ENCODE measurements at places on chromosomes 2 and 18.

DNA sequence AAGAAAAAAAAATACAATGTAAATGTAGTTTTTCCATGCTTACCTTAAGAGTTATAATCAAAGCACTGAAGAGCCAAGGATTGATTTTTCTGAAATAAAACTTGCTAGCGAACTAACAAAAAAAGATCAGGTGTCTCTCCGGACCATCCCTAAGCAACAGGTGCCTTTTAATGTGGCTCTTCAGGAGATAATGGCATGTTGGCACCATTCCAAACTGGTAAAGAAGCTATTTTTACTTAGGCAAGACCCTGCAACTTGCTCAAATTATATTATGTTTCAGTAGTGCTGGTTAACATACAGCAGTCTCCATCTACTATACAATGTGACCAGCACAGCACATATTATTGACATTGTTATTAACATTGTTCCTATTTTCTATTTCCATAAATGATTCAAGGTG is 2.3 kb upstream of the GCC2 start:
- no peak for DNase-seq

DNA sequence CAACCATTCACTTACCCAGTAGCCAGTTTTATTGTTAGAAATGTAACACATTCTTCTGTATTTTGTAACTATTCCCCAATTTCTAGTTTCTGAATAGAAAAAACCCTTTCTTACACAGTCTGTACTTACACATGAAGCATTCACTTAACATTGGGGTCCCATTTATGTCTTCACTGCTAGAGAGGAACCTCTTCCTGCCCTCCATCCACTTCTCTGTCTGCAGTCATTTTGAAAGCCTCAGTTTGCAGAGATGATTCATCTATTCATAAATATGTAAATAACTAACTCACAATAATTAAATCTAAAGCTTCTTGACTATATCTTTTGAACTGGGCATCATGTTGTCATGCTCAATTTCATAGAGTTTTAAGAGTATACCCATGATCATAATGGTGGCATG is 55.9 kb downstream of the ZRANB3 start:
- DNase-seq, result no peak

GRCh38 chr2:210496512-210496911 is 20.0 kb upstream of the LANCL1 start:
- no peak for DNase-seq

DNA sequence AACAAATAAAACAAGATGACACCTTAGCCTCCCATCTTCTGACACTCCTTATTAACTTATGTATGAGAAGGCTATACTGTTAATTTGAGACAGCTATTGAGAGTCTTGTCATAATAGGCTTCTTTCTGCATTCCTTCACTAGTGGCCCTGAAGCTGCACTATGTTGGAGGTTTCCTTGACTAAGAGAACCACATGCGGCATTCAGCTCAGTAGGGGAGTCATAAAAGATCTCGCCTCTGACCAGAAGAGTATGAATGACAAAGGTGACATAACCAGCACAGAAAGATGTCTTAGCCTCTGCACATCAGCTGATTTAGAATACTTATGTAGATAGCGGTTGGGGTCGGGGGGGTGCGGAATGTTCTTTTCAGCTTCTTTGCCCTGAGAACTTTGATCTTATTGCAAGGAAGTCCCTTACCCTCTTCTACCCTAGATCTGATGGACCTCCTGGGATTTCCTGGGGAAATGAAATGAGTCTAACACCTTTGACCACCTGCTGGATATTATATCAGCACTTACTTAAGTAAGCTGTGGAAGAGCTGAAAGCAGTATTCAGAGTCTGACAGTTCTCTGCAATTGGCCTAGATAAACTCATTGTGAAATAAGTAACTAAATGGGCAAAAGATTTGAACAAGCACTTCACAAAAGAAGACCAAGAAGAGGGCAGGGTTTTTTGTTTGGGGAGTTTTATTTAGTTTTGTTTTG is 24.2 kb downstream of the RBM45 start:
- DNase-seq, result no peak

DNA sequence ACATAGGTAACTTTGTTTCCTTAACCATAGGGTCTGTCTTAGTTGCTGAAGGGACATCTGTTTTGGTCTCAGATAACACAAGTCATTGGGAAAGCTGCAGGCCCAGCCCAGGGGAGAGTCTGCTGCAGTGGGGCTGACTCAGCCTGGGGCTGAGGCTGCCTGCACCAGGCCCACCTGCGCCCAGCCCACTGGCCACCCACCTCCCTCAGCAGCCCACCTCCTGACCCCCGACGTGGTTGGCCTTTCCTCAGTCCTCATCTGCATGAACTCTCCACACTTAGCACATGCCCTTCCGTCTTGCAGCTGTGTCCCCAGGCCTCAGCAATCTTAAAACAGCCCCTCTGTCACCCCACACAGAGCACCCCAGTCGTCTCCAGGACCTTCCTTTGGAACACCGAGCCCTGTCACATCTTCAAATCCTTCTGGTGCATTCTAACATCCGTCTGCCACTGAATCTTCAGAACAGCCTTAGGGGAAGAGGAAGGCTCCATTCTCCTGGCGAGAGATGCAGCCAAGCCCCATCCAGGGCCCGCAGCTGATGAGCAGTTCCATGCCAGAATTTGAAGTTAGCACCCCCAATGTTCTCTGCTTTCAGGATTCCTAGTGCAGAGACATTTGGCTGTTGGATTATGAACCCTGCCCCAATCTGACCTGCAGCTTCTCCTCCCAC is 231.4 kb downstream of the SEPTIN10 start:
- DNase-seq, result no peak

GRCh38 chr2:70143314-70144150 is 47.3 kb downstream of the C2orf42 start:
- no peak for DNase-seq

GRCh38 chr18:44683556-44683955 is 2.9 kb downstream of the SETBP1 start:
- DNase-seq, result no peak

DNA sequence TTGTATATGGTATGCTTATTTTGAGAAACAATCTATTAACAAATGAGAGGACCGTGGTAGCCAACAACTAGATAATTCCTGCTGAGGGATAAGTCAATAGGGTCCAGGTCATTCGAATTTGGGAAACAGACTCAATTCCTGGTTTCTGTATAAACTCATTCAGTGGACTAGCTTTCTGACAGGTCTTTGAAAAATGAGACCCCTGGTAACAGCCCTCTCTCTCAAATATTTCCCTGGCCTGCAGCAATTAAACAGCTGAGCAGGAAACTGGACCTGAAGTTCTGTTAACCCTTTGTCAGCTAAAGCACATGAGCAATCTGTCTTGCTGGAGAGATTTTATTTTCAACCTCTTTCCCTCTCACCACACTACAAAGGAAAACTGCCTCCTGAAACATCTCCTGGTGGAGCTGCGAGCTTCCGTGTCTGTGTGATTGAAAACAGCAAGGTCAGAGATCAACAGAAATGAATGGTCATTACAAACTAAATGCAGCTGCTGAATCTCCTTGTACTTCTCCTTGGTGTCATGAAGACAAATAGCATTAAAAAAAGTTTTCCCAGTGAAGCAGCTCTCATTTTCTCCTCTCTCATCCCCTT is 70.3 kb upstream of the CCDC85A start:
- no peak for DNase-seq

- DNase-seq, result no peak
Observed at GRCh38 chr18:34709750-34710441, at the start of gene DTNA. Gene DTNA, plus strand, starts transcription at chr18:34710298. Its CDS starts 45,679 bp downstream, at chr18:34755977.

GRCh38 chr2:23427976-23428375 is 43.0 kb downstream of the KLHL29 start:
- DNase-seq, result no peak

GRCh38 chr2:102126660-102127059 is 15.9 kb upstream of the IL1R1 start:
- DNase-seq, result no peak

GRCh38 chr18:13289481-13290205 is 71.1 kb downstream of the LDLRAD4 start:
- DNase-seq, result no peak

GRCh38 chr18:8658858-8659485 is 46.4 kb upstream of the MTCL1 start:
- no peak for DNase-seq
